GM13976 (cell line): ENCODE measurements at places on chromosomes 16 and 17.
A peak's percentile ranks its signal among the peaks of the same experiment; 100 is the strongest.

DNA sequence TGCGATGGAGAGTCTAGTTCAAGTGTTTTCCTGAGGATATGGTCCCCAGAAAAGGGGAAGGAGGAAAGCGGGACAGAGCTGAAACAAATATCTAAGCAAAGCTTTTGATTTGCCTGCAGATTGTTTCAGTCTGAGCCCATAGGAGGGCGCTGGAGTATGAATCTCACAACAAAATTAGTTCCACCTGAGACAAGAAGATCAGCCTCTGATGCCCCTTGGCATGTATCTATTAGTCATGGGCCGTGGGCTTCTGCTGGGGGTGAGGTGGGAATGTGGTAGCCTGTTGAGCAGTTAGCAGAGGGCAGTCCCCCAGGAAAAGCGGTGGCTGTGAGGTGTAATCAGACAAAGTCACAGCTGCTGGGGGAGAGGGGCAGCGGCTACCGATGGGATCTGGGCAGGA is 446.9 kb downstream of the CA10 start:
- no peak for DNase-seq

DNA sequence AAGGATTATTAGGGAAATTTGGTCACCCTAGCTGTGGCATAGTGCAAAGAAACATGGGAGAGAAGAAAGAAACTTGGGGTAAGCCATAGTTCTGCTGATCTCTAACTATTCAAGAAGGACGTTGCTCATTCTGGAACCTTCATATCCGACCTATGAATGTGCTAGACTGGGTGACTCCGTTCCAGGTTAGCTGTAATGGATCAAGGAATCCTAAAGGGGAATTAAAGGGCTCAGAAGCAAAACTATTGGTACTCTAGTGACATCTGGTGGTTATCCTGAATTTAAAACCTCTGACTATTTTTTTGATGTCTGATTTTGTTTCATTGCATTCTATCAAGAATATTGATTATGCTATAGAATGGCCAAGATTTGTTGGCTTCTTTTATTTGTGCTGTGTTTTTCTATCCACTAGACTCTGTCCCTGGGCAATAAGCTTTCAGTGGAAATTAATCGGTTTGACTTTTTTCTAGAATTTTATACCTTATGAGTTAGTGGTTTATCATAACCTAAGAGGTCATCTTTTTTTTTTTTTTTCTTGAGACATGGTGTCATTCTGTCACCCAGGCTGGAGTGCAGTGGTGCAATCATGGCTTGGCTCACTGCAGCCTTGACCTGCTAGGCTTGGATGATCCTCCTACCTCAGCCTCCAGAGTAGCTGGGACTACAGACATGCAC is 19.5 kb downstream of the PCTP start:
- DNase-seq, result peak; percentile 49

GRCh38 chr17:31918701-31919128 is 17.2 kb upstream of the UTP6 start:
- DNase-seq, result no peak

- DNase-seq, result no peak
Observed at GRCh38 chr16:2337431-2338296, 2.9 kb downstream of the ABCA3 start.

DNA sequence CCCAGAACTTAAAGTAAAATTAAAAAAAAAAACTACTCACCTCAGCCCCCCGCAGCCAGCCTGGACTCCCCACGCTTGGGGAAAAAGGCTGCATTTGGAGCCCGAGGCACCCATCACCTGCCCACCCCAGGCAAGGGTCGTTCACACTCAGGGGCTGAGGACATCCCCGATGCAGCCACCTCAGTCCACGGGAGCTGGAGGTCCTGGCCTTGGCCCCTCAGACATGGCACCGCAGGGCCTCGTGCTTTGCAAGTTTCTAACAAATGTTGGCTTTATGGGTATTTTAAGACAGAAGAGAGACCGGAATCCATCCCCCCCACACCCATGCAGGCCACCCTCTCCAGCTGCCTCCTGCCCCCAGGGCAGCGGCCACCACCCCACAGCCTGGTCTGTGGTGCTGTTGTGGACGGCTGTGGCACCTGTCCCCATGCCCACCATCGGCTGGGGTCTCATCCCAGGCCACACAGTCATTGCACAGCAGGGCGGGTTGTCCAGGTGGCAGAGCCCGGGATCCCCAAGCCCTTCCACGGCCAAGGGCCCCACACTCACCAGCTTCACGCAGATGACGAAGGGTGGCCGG is 116.4 kb upstream of the ZNF750 start:
- no peak for DNase-seq

- DNase-seq, result no peak
Observed at GRCh38 chr17:9286434-9286833, 265.1 kb downstream of the NTN1 start.

DNA sequence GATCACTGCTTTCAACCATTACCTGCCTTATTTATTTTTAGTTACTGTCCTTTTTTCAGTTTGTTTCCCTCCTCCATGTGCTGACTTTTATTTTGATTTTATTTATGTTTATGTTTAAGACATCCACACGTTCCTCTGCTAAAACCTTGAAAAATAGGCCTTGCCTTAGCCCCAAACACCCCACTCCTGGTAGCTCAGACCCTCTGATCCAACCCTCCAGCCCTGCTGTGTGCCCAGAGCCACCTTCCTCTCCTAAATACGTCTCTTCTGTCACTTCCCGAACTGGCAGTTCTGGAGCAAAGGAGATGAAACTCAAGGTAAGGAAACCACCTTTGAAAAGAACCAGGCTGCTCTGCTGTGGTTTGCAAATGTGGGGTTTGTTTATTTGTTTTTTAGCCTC is 9.3 kb upstream of the STH start:
- no peak for DNase-seq

- DNase-seq, result no peak
Observed at GRCh38 chr16:14307527-14308367, 236.6 kb downstream of the MRTFB start.

- peak; percentile 78 for DNase-seq
Observed at GRCh38 chr16:58661199-58661830, 23.3 kb downstream of the SLC38A7 start.

DNA sequence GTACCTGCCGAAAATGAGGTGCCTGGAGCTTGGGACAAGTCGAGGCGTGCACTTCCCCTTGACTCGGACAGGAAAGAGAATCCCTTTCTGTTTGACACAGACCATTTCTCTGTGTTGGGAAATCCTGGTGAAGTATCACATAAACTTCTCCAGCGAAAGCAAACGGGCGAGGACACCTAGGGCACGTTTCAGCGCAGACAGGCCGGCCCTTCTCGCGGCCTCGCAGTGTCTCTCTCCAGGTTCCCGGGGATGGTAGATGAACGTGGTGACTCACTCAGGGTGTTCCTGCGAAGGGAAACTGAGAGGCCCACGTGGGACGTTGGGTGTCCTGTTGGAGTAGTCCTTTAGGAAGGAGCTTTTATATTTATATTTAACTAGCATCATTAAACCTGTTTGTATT is 36.3 kb upstream of the ZNF750 start:
- no peak for DNase-seq

- no peak for DNase-seq
Observed at GRCh38 chr16:12097523-12098428, 121.2 kb downstream of the SNX29 start.

DNA sequence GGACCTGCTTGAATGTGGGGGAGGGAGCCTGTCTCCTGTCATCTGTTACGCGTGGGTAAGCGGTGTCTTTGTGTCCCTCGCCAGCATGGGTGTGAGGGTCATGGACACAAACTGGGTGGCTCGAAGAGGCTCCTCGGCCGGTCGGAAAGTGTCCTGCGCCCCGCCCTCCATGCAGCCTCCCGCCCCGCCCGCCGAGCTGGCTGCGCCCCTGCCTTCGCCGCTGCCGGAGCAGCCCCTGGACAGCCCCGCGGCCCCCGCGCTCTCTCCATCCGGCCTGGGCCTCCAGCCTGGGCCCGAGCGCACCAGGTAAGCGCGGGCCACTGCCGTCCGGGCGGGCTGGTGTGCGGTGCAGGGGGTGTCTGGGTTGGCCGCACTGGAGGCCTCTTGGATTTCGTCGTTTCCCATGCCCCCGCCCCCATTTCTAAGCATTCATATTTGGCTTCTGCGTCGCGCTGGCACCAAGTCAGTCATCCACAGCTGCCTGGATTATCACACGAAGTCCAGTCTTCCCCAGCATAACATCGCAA is 43.8 kb downstream of the ELAC2 start:
- peak; percentile 49 for DNase-seq

GRCh38 chr17:5042157-5043022 is 7.2 kb upstream of the SLC52A1 start:
- no peak for DNase-seq

GRCh38 chr16:70156207-70156978 is 17.2 kb upstream of the CLEC18C start:
- peak; percentile 41 for DNase-seq

GRCh38 chr16:49828533-49829267 is 27.2 kb downstream of the ZNF423 start:
- DNase-seq, result no peak

GRCh38 chr16:50509521-50510341 is 38.5 kb upstream of the NKD1 start:
- DNase-seq, result peak; percentile 58

- no peak for DNase-seq
Observed at GRCh38 chr16:3292604-3293003, 9.3 kb downstream of the ZNF263 start.

- DNase-seq, result no peak
Observed at GRCh38 chr17:41583137-41584127, 3.3 kb downstream of the KRT14 start.

GRCh38 chr16:27259710-27260109 is 8.9 kb downstream of the NSMCE1 start:
- no peak for DNase-seq

GRCh38 chr17:75077496-75078283 is 10.1 kb upstream of the SLC16A5 start:
- peak; percentile 84 for DNase-seq

- DNase-seq, result no peak
Observed at GRCh38 chr17:63578027-63578768, 22.5 kb upstream of the TACO1 start.
